ENCODE measurements at places on chromosomes 6 and 20.

GRCh38 chr6:66662196-66662595 is 955.2 kb upstream of the EYS start:
- no peak for DNase-seq

GRCh38 chr6:142167486-142167885 is 20.4 kb downstream of the VTA1 start:
- DNase-seq, result no peak

DNA sequence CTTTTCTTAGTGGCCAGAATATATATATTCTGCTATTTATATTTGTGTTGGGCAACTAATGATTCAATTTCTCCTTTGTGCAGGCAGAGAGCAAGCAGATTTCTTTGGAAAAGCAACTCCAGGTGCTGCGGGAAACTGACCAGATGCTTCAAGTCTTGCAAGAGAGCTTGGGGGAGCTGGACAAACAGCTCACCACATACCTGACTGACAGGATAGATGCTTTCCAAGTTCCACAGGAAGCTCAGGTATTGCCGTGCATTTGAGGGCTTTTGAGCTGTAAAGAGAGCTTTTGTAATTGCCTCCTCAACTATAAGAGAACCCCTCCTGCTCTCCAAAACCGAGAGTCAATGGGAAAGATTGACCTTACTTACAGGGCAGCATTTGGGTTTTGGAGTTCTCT is 203.5 kb downstream of the UTRN start:
- DNase-seq, result no peak

GRCh38 chr20:58155148-58155925 is 73.1 kb downstream of the ANKRD60 start:
- DNase-seq, result no peak

GRCh38 chr6:100593522-100593921 is 128.8 kb upstream of the SIM1 start:
- DNase-seq, result no peak

GRCh38 chr20:56656632-56657031 is 27.5 kb downstream of the TFAP2C start:
- DNase-seq, result no peak

GRCh38 chr20:31698803-31699718 is 23.6 kb downstream of the BCL2L1 start:
- no peak for DNase-seq

- no peak for DNase-seq
Measured at GRCh38 chr6:19268117-19268516, 569.1 kb upstream of the ID4 start.

- DNase-seq, result no peak
Measured at GRCh38 chr20:59190466-59190865, 26.8 kb downstream of the ZNF831 start.

DNA sequence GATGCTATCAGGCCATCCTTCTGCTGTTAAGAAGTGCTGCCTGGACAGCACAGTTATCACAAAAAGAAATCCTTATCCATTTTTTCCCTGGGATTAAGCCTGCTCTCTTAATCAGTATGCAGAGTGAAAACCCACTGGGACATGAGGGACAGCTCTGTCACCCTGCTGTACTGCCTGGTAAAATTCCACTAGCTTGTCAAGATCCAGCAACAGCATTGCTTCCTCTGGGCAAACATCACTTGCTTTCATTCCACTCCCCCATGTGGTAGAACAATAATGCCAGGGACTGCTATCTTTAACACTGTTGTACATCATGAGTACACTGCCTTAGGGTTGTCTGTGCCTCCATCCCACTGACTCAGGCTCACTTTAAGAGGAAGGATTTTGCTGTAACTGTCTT is 331.3 kb downstream of the KIF16B start:
- no peak for DNase-seq

DNA sequence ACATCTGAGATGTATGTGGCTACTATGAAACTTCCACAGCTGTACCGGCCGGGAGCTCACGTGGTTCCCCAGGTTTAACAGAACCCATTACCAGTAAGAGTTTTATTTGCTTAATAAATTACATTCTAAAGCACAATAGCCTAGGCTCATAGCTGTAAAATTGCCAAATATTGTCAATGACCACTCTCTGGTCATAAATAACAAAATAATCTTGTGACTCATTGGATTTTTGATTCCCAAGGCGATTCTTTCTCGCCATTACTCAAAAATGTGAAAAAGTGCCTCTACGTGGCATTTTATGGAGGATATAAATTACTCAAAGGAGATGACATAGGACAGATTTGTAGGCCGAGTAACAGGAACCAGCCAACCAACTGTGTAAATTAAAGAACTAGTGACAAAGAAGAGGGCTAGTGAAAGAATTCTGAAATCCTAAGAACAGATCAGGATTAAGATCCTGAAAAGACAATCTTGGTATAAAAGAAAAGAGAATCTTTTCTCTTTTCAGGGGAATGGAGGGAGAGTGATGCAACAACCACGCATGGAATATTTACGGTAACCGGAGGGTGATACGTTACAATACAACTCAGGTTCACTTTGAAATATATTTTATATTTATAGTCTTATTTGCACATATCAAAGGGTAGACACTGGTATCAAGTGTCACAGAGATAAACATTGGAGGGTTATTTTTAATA is 199.7 kb downstream of the FOXC1 start:
- no peak for DNase-seq

DNA sequence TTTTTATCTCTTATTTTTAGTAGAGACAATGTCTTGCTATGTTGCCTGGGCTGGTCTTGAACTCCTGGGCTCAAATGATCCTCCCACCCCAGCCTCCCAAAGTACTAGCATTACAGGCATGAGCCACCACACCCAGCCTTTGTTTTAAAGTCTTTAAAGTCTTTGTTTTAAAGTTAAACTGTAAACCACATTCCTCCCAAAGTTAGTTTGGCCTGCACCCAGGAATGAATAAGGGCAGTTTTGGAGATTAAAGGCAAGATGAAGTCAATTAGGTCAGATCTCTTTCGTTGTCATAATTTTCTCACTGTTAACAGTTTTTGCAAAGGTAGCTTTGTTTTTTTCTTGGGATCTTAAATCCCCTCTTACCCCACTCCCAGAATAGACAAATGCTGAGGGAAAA is 63.8 kb downstream of the UBR2 start:
- DNase-seq, result no peak

DNA sequence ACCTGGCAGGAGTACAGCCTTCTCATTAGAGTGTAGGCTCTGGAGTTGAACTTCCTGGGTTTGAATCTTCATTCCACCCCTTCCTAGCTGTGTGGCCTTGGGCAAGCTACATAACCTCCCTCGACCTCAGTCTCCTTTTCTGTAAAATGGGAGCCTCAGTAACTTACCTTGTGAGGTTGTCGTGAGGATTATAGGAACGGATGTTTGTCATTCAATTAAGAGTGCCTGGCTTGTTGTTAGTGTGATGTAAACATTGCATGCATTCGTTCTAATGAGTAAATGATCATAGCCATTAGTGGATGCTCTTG is 45.2 kb downstream of the TOX2 start:
- no peak for DNase-seq

- no peak for DNase-seq
Measured at GRCh38 chr6:149513915-149514314, 29.1 kb upstream of the ZC3H12D start.

DNA sequence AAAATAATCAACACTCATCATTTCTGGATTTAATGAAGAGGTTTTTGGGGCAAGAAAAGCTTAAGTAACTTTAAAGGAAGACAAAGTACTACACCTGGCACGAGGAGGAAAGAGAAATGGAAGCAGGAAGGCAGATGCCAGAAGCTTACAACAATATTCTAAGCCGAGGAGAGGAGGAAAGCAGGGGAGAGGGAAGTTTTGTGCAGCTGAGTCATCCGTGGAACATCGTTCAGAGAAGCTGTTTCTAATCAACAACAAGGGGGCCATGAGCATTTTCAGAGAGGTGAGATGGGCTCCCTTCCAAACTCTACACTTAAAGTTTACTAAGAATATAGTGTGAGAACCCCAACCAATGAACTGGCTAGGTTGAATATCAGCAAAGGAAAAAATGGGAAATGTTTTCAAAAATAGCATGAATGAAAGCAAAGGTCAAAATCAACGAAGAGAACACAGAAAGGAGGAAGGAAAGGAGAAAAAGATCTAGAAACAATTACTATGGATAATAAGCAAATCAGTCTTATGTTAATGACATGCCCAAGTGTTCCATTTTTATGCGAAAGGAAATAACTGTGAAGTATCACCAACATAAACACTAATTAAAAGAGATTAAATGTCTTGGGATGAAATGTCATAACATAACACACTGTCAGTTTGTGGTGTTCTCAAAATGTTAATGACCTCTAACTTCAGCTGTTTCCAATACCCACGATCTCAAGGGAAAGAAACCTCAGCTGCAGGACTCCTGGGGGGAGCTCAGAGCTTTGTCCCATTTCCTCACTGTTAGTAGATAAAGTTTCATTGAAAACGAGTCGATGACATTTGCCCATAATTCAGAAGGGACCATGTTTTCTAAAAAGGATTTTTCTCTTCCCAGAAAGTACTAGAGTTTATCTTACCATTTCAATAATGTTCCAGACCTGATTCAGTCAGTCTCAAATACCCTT is 203.4 kb upstream of the STXBP5 start:
- DNase-seq, result no peak

DNA sequence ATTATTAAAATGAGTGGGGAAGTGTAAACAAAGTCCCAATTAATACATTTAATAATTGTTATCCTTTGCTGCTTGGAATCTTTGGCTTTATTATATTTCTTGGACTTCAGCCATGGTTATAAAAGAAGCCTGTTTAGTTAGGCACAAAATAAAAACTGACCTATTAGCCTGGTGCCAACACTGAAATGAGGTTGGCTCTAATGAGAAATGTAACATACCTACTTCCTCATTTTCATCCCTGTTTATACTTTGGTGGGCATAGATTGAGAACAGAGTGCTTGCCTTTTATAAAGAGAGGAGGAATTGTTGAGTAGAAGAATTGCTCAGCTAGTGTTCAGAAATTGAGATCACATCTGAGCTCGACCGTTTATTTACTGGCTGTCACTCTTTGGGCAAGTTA is 471.3 kb downstream of the UTRN start:
- no peak for DNase-seq
